ENCODE measurements at places on chromosomes 7 and 10.

DNA sequence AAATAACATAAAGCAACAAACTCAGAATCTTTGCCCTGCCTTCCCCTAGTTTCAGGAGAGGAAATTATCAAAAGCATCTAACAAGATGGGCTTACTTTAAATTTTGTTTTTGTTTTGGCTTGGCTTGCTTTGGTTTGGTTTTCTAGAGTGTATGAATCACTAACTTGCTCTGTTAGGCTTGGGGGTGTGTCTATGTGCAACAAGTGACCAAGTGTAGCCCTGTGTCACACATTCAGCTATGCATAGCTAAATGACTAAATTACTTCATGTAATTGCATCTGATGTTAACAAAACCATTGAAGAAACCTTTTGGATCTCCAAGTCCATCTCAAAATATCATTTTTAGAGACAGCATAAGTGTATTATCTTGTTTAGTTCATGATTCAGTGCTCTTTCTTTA is 251.0 kb downstream of the TFEC start:
- no peak for DNase-seq

DNA sequence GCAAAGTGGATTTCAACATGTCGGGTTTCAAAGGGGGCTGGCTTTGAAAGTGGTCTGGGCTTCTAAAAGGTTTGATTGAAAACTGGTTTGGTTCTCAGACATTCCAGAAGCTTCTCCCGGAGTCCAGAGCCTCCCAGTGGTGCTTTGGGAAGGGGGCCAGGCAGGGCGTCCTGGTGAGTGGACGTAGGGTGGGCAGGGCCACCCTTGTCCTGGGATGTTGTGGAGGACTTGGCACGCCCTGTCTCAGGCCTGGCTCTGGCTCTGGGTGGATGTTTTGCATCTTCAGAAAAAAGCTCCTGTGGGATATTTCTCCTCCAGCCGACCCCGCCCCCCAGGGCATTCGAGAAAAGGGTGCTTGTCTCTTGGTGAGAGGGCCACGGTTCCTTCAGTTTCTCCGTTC is 31.2 kb downstream of the GRIFIN start:
- no peak for DNase-seq

DNA sequence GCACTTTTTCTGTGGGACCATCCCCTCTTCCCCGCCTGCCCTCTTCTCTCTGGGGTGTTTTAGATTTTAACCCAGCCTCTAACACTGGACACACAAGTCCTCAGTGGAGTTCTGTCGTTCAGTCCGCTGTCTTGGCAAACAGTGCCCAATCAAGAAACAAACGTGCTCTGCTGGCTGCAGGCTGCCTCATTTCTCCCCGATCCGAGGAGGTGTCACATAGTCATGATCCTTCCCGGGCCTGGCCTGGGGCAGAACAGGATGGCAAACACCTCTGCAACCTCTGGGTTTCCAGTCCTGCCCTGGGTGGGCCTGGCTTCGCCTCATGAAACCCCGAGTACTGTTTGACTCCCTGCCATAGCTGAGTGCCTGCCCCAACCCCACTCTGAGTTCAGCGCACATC is 110.9 kb upstream of the INSYN2A start:
- no peak for DNase-seq

- DNase-seq = no peak
These were observed 6.8 kb upstream of the LRRC4 start for GRCh38 chr7:128037880-128038619.

DNA sequence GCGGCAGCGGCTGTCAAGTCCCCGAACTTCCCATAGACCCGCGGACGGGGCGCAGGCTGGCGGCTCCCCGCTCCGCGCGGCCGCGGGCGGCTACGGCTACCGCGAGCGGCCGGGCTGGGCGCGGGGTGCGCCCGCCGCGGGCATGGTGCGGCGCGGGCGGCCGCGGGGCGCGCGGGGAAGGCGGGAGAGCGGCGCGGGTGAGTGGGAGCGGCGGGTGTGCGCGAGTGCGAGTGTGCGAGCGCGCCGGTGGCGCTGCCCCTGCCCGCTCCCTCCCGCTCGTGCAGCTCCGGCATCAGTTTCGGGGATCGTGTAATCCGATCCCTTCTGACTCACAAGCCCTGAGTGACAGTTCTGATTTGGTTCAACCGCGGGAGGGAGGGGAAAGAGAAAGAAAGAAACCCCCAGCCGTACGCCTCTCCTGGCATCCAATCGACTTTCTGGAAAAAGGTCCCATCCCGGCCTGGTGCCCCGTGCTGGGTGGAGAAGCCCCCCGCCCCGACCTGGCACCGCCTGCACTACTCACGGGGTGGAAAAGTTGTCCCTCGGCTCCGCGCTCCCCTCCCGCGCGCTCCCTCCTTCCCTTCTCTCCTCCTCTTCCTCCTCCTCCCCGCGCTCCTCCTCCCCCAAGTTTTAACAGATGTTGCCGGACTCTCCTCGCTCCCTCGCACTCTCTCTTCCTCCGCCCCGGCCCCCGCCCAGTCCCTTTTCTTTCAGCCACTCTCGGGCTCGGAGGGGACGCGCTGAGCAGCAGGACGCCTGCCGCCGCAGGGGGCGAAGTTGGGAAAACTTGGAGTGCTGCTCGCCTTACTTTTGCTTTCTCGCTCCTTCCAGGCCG is at the start of gene GLI3:
TSS of gene GLI3 (minus strand) at position 234 of the 835 bp plus-strand sequence. CDS start 13,956 bp downstream, outside the sequence.
- no peak for DNase-seq

GRCh38 chr7:119935418-119936025 is 337.5 kb upstream of the KCND2 start:
- DNase-seq = no peak

- DNase-seq = no peak
These were observed 68.0 kb upstream of the CACNA2D1 start for GRCh38 chr7:82511542-82511941.

- no peak for DNase-seq
These were observed 19.8 kb downstream of the CEP41 start for GRCh38 chr7:130420943-130421578.

DNA sequence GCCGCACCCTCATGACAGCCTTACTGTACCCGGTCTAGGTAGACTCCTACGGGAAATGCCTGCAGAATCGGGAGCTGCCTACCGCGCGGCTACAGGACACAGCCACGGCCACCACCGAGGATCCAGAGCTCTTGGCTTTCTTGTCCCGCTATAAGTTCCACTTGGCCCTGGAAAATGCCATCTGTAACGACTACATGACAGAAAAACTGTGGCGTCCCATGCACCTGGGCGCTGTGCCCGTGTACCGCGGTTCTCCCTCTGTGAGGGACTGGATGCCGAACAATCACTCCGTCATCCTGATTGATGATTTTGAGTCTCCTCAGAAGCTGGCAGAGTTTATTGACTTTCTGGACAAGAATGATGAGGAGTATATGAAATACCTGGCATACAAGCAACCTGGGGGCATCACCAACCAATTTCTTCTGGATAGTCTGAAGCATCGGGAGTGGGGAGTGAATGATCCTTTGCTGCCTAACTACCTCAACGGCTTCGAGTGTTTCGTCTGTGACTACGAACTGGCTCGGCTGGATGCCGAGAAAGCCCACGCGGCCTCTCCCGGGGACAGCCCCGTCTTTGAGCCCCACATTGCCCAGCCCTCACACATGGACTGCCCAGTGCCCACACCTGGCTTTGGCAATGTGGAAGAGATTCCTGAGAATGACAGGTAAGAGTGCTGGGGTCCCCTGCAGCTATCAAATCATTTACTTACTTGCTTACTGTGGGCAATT is 8.5 kb upstream of the CHCHD1 start:
- no peak for DNase-seq

DNA sequence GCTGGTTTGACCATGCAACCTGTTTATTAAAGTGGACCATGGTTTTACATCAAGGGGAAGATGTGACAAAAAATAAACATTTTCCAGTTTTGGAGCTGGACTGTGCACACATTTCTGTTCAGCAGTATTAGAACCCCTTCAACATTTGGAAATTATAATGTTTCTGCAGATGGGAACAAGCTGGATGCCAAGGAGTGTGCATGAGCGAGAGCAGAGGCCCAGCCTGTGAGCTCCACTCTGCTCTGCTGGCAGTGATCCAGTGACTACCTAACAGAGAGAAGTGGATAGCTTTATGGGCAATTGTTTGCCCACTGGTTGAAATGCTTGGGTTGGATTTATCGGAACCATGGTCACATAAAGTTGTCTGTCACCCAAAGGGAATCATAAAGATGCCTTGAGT is 456.7 kb downstream of the NRG3 start:
- no peak for DNase-seq

GRCh38 chr7:56019501-56019900 is 31.7 kb downstream of the PSPH start:
- DNase-seq = no peak

DNA sequence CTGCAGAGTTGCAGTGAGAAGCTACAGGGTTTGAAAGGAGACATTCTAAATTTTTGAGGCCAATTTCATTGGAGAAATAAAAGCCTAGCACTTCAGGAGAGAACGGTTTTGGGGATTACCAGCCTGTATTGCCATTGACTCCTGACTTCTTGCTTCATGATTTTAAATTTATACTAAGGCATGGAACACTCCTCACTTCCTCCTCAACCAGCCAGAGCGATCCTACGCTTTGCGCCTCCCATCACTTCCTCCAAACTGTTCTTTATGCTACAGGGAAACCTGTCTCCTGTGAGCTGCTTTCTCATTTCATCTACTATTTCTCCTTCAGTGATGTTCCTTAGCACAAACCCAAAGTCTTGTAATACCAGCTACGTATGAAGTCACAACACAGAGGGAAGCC is 495.1 kb downstream of the SUGCT start:
- no peak for DNase-seq

GRCh38 chr7:8418629-8419245 is 14.7 kb upstream of the NXPH1 start:
- no peak for DNase-seq

DNA sequence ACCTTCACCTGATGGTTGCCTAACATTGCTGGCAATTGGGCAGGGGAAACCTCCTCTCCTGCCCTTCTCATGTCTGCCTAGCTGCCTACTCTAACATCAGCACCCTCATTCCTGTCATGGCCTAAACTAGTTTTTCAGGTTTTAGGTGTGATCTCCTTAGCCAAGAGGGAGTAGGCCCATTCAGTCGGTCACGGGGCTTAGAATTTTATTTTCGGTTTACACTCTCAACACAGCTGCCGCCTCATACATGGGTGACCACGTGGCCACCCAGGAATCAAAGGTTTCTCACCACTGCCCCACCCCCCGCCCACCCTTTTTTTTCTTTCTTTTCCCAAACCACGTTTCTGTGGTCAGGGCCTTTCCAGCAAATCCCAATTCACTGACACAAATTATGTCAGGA is 97.2 kb downstream of the RALA start:
- DNase-seq = no peak

GRCh38 chr7:30328381-30328780 is 44.0 kb downstream of the ZNRF2 start:
- DNase-seq = no peak

GRCh38 chr7:28893888-28894287 is 64.2 kb downstream of the TRIL start:
- no peak for DNase-seq

GRCh38 chr7:149430192-149430591 is 30.7 kb downstream of the ZNF777 start:
- DNase-seq = no peak

DNA sequence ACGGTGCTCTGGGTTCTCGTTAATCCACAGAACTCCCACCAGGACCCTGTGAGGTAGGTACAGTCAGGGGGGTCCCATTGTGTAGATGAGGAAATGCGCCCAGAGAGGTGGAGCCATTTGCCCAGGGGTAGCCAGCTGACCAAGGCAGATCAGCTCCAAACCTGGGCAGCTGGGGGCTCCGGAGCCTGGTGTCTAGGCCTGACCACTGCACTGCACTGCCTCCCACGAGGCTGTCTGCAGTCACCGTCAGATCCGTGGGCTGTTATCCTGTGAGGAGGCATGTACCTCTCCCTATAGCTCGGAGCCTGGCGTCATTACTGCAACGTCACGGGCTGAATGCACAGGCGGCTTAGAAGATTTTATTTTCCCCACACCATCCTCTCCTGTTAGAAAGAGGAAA is 411.8 kb upstream of the FOXK1 start:
- no peak for DNase-seq

- no peak for DNase-seq
These were observed 27.8 kb upstream of the CYP26C1 start for GRCh38 chr10:93032809-93033137.

- DNase-seq = no peak
These were observed 3.8 kb downstream of the MINDY3 start for GRCh38 chr10:15856328-15857015.

DNA sequence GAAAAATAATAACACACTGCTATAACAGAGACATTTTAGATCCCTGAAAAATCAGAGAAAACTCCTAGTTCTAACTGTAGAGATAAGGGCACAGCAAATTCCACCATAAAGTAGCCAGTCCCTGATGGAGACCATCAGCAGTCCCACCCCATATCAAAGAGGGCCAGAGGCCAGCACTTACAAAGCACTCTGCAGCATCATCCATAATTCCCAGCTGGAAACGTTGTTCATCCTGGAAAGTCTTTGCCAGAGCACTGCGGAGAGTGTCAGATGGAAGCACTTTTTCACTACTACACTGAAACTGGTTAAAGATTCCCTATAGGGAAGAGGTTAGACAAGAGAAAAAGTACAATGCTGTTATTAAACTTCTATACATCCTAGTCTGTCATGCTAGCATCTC is 45.8 kb downstream of the USP54 start:
- no peak for DNase-seq

DNA sequence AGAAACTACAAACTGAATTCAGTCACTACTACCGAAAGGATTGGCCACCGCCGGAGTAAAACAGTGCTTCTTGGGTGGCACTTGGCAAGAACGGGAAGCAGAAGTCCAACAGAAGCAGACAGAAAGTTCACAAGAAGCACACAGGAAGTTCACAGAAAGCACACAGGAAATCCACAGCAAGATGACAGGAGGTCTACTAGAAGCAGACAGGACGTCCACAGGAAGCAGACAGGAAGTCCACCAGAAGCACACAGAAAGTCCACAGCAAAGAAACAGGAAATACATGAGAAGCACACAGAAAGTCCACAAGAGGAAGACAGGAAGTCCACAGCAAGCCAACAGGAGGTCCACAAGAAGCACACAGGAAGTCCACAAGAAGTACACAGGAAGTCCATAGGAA is 399.2 kb upstream of the AUTS2 start:
- DNase-seq = no peak

DNA sequence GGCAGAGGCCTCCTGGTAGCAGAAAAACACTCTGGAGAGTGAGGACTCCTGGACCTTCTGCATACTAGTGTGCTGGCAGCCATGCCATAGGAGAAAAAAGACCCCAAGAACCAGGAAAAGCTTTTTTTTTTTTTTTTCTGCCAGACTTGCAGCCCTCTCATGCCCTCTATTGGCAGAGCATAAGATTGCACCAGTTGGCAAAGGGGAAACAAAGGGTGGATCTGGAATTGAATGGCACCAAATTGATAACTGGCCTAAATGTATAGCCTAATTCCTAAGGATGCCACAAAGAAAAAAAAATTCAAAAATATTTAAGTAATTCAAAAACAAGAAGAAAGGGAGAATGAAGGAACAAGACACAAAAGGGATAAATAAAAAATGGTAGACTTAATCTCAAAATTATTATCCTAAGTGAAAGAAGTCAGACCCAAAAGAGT is 112.5 kb upstream of the GHITM start:
- DNase-seq = no peak

- no peak for DNase-seq
These were observed 30.9 kb downstream of the CDK1 start for GRCh38 chr10:60809157-60809556.

- no peak for DNase-seq
These were observed 66.0 kb downstream of the TCERG1L start for GRCh38 chr10:131245475-131246059.
